Right lung (tissue), 10 donors: ENCODE measurements at places on chromosomes 7 and 10.

DNA sequence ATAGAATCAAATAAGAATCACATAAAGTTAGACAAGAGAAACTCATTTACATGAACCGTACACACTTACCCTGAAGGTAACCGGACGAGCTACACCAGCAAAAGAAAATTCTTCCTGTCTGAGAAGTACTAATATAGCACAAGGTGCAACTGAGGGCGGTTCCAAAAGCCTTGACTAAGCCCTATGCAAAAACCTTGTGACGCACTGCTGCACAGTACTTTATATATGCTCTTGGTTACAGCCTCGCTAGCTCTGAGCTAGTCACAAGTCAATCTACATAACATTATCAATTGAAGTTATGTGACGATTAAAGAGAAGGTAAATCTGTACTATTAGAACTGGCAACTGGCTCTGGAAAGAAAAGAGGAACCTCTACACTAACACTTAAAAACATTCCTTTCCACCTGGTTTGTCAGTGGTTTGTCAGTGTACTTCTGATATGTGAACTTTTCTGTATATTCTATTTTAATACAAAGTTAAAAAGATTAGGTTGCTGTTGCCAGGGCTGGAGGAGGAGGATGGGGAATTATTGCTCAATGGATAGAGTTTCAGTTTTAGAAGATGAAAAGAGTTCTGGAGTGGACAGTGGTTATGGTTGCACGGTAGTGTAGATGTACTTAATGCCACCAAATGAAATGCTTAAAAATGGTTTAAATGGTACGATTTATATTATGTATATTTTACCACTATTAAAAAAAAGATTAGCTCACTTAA, 21.6 kb downstream of the NT5C3A start:
- DNase-seq, result no peak

GRCh38 chr10:128553755-128554154, 427.5 kb upstream of the MKI67 start:
- no peak for DNase-seq

- DNase-seq, result no peak
These were observed 173.1 kb downstream of the ADRA2A start for GRCh38 chr10:111249925-111250324.

DNA sequence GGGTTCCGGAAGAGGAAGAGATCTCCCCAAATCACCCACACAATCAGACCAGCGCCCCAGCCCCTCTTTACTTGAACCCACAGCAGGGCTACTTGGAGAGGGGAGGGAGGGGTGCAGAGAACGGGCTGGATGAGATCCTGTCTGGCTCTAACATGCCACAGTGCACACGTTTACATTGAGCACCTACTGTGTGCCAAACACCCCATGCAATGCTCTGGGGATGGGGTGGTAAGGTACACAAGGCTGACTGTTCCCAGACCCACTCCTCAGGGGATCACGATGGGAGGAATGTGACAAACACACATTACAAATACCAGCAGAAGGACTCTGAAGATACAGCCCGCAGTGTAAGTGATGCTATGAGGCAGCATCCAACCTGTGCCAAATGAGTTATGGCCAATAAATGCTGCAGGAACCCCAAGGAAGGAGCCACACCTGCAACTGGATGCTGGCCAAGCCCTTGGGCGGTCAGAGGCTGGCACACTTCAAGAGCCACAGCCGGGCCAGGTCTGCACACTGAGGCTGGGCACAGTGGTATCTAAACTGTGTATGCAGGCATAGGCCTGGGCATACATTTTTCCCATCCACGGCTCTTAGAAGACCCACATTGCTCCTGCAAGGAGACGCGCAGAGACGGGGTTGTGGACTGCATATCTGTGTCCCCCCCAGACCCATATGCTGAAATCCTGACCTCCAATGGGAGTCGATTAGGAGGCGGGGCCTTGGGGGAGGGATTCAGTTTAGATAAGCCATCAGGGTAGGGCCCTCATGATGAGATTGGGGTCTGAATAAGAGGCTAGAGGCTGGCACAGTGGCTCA, 6.4 kb downstream of the SPOCK2 start:
- no peak for DNase-seq

GRCh38 chr7:153616711-153617325, 435.4 kb upstream of the DPP6 start:
- DNase-seq, result no peak

- DNase-seq, result no peak
These were observed 9.2 kb downstream of the CDHR3 start for GRCh38 chr7:105972276-105972675.

GRCh38 chr7:66558660-66559465, 69.8 kb upstream of the KCTD7 start:
- DNase-seq, result no peak

DNA sequence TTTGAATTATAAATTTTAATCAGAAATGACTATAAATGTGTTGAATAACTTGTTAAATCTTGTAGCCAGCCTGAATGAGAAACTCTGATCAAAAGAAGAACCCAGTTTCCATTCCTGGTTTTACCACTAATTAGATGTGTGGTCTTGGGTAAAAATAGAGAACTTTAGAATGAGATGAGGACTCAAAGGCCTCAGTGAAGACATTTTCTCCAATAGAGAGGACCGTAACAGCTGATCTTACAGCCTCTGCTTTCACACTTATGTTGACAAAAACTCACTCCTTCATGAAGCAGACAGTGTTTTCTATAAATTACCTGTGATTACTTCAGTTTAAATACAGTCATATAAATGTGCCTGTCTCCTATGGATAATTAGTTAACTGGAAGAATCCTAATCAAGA, 200.1 kb upstream of the MEOX2 start:
- DNase-seq, result no peak

DNA sequence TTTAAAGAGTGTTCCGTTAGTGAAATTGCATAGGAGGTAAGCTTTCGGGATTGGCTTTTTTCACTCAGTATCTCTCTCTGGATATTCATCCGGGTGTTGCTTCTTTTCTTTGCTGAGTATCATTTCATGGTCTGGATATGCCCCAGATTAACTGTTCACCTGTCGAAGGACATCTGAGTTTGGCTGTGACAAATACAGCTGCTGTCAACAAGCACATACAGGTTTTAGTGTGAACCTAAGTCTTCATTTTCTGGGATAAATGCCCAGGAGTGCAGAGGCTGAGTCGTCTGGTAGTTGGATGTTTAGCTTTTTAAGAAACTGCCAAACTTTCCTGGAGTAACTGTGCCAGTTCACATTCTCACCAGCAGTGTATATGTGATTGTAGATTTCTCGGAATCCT, 5.6 kb downstream of the DOCK1 start:
- no peak for DNase-seq

- no peak for DNase-seq
These were observed 152.6 kb downstream of the PKD1L1 start for GRCh38 chr7:47795631-47796030.

DNA sequence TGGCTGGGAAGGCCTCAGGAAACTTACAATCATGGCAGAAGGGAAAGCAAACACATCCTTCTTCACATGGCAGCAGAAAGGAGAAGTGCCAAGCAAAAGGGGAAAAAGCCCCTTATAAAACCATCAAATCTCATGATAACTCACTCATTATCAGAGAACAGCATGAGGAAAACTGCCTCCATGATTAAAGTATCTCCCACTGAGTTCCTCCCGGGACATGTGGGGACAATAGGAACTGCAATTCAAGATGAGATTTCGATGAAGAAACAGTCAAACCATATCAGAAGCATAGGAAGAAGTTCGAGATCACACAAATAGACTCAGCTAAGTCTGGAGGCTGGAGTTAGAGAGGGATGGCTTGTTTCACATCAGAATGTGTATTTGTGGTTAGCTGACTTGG, 869.4 kb upstream of the PHF14 start:
- DNase-seq, result no peak

GRCh38 chr7:110839866-110840265, 251.1 kb upstream of the LRRN3 start:
- peak; percentile 61 for DNase-seq

DNA sequence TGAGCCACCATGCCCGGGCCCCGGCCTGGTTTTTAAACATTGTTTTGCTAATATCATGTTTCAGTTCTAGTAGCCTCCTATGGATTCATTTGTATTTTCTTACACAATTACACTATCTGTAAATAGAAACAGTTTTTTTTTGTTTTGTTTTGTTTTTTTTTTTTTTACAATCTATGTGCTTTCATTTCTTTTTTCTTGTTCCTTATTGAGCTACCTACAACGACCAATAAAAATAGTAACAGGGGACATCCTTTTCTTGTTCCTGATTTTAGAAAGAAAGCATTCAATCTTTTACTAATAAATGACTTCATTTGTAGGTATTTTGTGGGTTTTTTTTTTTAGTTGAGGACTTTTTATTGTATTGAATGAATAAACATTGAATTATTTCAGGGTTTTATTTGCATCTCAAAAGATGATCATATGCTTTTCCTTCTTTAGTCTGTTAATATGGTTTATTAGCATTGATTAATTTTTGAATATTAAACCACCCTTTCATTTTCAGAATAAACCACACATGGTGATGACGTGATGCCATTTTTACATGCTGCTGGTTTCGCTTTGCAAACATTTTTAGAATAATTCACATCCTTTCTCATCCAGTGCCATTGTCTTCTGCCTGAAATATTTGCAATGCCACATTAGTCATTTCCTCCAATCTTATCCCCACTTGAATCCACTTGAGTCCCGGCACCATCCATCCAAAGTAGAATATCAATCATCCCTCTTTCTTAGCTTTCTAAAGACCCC, 18.1 kb upstream of the AKR1E2 start:
- no peak for DNase-seq

GRCh38 chr7:924541-925231, 29.8 kb downstream of the ADAP1 start:
- no peak for DNase-seq
